Inflammatory macrophage treated with lipopolysaccharide for 4 hours (primary cell): ENCODE measurements at places on chromosomes 7 and 10.

DNA sequence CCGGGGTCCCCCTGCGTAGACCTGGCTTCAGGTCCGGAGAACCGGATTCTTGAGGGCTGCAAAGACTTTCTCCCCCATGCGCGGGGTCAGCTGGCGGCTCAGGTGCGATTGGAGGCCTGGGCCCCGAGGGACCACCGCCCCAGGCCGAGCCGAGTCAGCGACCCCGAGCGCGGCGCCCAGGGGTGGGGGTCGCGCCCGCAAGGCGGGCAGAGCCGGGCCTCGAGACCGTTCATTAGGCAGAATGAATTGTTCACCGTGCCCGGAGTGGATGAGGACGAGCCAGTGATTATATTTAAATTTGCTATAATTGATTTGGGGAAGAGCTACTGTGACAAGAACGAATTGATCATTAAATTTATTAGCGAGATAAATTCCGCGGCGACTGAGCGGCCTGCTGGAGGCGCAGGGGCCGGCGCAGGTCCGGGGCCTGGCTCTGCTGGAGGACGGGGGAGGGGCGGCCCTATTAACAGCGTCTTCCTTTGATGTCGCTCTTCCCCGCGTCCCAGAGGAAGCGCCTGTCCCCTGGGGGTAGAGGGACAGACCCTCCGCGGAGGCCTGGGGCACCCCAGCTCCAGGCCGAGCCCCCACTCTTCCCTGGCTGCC, 7.5 kb downstream of the MNX1 start:
- DNase-seq = no peak

- peak; percentile 95 for DNase-seq
Observed at GRCh38 chr7:155206318-155207020, 91.2 kb upstream of the INSIG1 start.

DNA sequence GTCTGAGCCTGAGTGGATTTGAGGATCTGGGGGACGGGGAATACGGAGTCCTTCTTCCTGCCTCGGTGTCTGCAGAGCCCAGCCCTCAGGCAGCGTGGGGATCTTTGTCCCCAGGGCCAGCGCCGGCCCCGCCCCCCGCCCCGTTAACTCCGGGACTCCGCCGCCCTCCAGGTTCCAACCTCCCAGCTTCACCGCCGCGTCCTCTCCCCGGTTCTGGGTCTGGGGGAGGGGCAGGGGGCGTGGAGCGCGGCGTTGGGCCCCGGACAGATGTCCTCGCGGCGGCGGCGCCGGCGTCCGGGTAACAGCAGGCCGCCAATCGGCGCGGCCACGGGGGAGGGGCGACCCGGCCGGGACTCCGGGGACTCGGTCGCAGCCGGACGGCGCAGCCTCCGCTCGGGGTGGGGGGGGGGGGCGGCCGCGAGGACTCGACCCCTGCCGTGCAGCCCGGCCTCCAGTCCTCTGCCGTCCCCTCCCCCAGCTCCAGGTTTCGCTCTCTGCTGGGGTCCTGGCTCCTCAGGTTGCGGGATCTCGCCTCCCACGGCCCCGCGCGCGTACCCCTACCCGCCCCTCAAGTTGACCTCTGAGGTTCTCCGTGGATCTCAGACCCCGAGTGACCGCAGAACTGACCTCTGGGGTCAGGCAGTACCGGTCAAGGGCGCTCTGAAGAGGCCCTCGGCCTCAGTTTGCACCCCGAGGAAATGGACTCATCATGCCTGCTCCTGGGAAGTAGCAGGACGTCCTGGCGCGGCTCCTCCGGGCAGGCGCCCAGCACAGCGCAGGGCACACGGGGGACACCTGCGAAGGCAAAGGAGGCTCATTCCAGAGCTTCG, 2.3 kb upstream of the ELFN1 start:
- DNase-seq = no peak

- peak; percentile 88 for DNase-seq
Observed at GRCh38 chr7:139875821-139876241, 46.8 kb downstream of the TBXAS1 start.

GRCh38 chr7:8384901-8385300, 48.5 kb upstream of the NXPH1 start:
- DNase-seq = no peak

GRCh38 chr7:134946260-134946659, 40.0 kb upstream of the AGBL3 start:
- DNase-seq = peak; percentile 49

DNA sequence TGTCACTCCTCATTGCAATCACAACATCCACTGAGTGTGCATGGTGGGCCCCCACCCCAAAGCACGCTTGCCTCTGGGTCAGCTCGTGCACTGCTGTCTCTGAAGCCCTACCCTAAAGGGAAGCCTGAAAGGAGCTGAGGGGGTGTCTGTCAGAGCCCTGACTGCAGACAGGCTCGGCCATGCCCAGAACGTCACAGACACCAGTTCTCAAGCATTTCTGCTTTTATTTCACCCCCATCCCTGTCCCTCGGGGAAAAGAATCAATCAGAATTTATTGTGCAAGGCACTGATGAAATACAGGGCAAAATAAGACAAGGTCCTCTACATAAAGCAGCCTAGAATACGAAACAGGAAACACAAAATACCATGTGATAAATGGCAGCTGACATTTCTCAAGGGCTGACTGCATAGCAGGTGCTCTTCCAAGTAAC, 231.8 kb downstream of the WDR37 start:
- DNase-seq = peak; percentile 66

- DNase-seq = peak; percentile 43
Observed at GRCh38 chr10:43623351-43623750, 17.1 kb downstream of the ZNF485 start.

DNA sequence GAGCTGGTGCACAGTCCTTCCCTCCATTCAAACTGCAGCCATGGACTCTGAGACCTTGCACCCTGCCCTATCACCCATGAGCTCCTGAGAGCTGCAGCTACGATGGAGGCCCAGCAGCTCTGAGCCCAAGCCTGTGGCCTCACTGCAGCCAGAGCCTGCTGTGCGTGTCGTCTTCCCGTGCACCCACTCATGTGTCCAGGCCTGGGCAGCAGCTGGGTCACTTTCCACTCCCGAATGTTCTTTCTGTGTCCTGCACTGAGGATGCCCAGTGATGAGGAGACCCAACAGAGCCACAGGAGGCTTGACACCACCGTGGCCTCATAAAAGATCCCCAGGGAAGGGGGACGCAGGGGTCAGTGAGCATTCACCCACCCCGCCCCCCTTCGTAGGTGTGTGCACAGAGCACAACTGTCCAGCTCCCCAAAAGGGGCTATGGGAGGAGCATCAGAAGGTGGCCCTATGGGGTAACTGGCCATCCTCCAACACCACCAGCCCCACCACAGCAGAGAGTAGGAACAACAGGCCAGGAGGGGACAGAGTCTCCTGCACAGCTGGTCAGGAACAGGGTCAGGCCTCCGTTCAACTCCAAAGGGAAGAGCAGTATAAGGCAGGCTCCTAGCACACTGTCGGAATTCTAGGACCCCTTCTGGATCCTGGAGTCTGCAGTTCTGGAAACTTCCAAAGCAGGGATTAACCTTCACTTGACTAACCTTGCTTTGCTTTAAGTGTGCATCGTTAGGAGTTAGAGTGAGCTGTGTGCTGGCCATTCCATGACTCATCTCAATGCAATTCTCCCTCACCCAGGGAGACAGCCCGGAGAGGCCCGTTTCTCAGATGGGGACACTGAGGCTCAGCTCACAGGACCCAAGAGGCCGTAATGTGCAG, 52.6 kb downstream of the RASGEF1A start:
- DNase-seq = no peak

- no peak for DNase-seq
Observed at GRCh38 chr7:3073763-3074458, 30.2 kb upstream of the CARD11 start.

DNA sequence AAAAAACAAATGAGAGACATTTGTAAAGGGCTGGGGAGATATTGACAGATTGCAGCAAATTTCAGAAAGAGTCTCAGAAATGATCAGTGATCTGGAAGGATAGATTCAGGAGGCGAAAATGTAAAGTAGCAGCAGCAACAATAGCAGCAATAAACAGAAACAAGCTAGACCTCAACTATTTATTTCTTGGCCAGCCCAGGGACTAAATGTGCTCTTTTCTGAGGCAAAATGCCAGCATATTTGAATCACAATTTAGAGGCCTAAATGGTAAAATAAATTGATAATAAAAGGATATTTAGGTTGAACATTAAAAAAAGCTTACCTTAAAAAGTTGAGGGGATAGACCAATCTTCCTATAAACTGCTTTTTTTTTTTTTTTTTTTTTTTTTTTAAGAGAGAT, 134.6 kb upstream of the ITGB1 start:
- no peak for DNase-seq

GRCh38 chr10:87842776-87843497, 20.4 kb downstream of the KLLN start:
- no peak for DNase-seq

DNA sequence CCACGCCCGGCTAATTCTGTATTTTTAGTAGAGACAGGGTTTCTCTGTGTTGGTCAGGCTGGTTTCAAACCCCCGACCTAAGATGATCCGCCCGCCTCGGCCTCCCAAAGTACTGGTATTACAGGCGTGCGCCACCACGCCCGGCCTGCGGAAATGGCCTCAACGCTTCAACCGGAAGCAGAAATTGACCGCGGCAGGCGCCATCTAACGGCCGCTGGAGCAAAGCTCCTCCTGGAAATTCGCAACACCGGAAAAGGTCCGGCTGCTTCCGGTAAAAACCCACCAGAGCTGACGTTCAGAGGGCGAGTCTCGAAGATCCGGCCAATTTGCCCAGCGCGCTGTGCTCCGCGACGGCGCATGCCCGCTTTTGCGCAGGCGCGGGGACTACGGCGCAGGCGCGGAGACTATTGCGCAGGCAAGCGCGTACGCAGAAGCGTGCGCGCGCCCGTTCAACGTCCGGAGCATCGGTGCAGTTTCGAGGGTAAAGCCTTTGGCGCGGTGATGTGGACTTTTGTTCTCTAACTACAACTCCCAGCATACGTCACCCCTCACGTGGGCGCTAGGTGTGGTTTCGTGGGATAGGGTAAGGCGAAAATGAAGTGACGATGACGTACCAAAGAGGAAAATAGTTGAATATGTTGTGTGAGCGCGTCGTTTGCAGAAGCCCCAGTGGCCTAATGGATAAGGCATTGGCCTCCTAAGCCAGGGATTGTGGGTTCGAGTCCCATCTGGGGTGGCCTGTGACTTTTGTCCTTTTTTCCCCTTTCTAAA, 915 bp upstream of the FMC1 start:
- DNase-seq = peak; percentile 99
